Dermis lymphatic vessel endothelial cell (primary cell): ENCODE measurements at places on chromosomes 2 and 18. TPM values are rescaled to one million over a fixed set of nuclear protein-coding genes. Genes with fewer than 3 reads are reported as not detected.

SETBP1 gene
- total RNA-seq = 5.1 and 7.5 TPM in 2 replicates

CRYBA2 gene
- total RNA-seq = not detected in 2 replicates

GAREM1 gene
- total RNA-seq = under 0.01 and 0.17 TPM in 2 replicates

RTP5 gene
- not detected in 2 replicates for total RNA-seq

IL1R1 gene
- total RNA-seq = 40.5 and 49.8 TPM in 2 replicates

CEBPZ gene
- total RNA-seq = 31.1 and 52.5 TPM in 2 replicates

CAVIN2 gene
- total RNA-seq = 257 and 413 TPM in 2 replicates

SLC16A14 gene
- total RNA-seq = under 0.01 and 0.09 TPM in 2 replicates

XDH gene
- not detected in 2 replicates for total RNA-seq

TEKT4 gene
- not detected in 2 replicates for total RNA-seq

GCC2 gene
- 16.0 and 23.8 TPM in 2 replicates for total RNA-seq

FKBP1B gene
- 8.7 and 10.5 TPM in 2 replicates for total RNA-seq

TMEM37 gene
- not detected in 2 replicates for total RNA-seq

SCG2 gene
- under 0.01 TPM in 1 of 2 replicates, not detected in the other for total RNA-seq

DNAJC5G gene
- 0.60 and 2.4 TPM in 2 replicates for total RNA-seq

FOXI3 gene
- total RNA-seq = not detected in 2 replicates

CXCR1 gene
- not detected in 2 replicates for total RNA-seq

WNT6 gene
- total RNA-seq = not detected in 2 replicates

SRD5A2 gene
- not detected in 2 replicates for total RNA-seq
